ENCODE measurements at places on chromosomes 1 and 21.

GRCh38 chr1:159829273-159829634 is 2.6 kb downstream of the SLAMF8 start:
- no peak for DNase-seq

DNA sequence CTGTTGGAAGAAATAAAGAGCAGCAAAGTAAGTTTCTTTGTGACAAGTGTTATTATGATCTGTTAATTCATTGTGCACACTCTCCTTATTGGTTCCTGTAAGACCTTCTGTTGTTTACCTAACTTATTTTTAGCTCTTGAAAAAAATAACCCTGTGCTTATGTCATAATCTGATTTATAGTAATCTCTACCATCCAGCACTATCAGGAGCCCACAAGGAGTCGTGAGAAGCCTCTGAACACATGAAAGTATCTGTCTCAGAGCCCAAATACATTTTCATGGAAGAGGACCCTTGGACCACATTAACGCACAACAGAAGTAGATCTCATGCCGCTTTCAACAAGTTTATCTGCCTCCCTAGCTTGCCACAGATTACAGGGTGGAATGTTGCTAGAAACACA is 45.8 kb downstream of the CENPF start:
- DNase-seq: no peak

GRCh38 chr1:198680174-198680875 is 41.5 kb downstream of the PTPRC start:
- DNase-seq: no peak

DNA sequence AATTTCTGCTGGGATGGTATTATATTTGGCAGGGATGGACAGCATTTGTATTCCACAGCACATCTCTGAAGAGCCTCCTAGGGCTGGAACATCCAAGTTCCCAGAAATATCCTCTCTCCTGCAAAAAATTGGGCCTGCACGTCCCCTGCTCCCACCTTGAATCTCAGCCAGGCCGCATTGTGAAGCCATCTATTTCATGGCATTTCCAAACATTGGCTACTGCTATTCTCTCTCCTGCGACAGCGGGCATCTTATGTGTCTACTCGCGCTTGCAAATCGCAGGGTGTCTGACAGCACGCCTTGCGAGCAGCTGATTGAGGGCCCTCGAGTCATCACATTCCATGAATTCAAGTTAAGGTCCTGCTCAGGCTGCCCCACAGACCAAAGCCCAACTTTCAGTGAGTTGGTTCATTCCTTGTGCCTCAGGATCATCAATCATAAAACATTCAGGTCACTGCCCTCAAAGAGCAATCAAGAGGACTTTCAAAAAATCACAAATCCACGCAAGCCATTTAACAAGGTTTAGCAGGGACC is 15.8 kb downstream of the RGS8 start:
- no peak for DNase-seq

GRCh38 chr1:153352523-153352922 is 3.9 kb upstream of the PGLYRP4 start:
- DNase-seq: no peak

DNA sequence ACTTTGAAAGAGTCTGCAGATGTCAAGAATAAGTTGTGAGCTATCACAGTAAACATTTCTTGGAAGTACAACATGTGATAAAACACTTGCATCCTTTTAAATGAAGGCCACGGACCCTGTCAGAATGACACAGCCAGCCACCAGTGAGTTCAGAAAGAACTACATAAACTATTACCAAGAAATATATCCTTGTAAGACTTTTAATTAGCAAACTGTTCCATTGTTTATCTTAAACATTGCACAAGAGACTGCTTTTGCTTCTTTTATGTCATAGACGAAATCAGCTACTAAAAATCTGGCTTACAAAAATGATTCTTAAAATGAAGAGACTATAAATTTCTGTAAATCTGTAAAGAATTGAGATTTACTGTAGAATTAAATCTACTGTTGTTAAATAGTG is 17.9 kb downstream of the LRRC7 start:
- DNase-seq: no peak

DNA sequence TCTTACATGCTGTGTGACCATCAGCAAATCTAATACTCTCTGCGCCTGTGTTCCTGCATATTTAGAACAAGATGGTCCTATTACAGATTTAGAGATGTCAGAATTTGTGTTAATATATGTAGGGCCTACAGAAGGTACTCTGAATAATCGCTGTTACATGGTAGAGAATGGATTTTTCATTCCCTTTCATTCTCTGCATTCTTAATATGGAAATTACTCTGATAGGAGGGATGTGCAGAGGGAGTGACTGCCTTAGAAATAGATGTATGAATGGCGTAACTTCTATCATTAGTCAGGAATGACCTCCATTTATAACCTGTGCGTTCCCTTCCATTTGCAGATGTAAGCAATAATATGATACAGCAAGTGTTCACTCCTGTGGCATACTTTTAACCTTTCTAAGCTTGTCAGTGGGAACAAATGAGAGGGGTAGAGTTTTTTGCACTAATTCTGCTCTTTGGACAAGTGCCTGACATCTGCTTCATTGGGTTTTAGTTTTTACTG is 45.6 kb downstream of the MIA3 start:
- DNase-seq: no peak

- no peak for DNase-seq
Measured at GRCh38 chr1:82401116-82401515, 600.4 kb downstream of the ADGRL2 start.

GRCh38 chr1:203797216-203797615 is 1.8 kb downstream of the ZBED6 start:
- no peak for DNase-seq

DNA sequence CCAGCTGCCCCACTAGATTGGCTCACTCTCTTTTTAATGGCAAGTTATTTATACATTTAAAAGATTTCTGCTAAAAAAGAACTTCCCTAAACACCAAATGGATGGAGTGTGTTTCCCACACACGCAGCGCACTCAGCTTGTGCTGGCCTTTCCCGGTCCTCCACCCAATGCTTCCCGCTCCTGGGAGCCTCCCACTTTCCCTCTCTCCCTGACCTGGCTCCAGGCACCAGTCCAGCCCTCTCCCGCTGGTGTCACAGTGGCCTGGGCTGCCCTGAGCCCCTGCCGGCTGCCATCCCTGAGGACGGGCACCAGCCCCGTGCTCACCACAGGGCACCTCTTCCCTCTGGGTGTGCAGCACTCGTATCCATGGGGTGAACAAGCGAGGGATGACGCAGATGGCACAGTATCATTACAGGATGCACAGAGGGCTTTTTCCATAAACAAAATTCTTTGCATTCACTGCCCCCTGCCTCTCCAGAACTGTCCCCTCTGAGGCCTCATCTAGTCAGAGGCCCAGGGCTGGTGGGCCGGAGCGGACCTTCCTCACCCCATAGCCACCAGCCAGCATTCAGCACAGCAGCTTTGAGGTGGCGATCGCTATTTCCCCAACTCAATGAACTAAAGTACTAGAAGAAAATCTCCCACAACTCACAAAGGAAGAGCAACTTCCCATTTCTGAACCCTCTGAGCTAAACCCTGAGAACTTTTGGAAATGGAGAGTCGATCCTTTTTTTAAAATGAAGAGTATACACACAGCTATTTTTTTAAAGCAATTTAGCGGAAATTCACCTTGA is 68.5 kb downstream of the SLC37A1 start:
- DNase-seq: no peak

DNA sequence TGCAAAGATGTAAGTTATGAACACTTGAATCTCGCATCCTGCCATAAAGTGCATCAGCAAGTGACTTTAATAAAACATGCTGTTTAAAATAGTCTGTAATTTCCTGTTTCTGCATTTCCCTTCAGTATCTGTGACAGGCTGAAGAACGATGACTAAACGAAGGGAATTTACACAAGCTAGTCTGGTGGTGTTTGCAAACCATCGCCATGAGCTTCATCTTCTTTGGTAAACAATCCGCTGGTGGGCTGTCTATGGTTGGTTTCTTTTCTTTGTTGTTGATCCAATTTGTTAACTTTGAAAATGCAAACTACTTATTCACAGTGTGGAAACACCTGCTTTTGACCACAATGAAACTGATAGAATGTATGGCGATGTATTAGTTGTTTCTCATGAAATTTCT is 13.9 kb downstream of the SERTAD4 start:
- DNase-seq: no peak

DNA sequence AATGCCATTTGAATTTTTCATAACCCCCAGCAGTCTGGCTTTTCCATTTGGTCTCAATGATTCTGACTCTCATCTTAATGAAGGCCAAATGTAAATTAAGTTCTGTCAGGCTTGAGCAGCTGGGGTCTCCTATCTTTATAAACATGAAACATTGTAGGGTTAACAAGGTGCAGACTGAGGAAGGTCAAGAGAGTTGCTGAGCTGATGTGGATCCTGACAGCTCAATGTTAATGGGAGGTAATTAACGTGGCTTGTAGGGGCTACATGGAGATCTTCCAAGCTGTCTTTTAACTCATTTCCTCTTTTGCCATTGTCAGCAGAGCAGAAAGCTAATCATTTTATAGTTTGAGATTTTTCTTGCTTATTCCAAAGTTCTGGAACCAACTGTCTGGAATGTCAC is 55.2 kb downstream of the FGGY start:
- DNase-seq: no peak

- DNase-seq: no peak
Measured at GRCh38 chr1:18182398-18183160, 75.0 kb downstream of the IGSF21 start.

- DNase-seq: no peak
Measured at GRCh38 chr1:63411066-63411465, 43.6 kb downstream of the ALG6 start.

DNA sequence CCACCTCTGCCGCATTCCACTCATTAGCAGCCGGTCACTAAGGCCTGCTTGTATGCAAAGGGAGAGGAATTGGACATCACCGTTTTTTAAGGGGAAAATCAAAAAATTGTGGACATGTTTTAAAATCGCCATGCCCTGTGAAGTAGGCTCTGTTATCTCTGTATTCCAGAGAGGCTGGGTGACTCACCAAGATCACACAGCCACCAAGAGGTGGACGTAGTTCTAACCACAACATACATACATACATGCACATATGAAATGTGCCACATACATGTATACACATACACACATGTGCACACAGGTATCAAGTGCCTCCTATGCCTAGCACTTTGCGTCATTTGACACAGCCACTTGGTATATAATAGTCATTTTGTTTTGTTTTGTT is 16.0 kb upstream of the ZSCAN20 start:
- no peak for DNase-seq

DNA sequence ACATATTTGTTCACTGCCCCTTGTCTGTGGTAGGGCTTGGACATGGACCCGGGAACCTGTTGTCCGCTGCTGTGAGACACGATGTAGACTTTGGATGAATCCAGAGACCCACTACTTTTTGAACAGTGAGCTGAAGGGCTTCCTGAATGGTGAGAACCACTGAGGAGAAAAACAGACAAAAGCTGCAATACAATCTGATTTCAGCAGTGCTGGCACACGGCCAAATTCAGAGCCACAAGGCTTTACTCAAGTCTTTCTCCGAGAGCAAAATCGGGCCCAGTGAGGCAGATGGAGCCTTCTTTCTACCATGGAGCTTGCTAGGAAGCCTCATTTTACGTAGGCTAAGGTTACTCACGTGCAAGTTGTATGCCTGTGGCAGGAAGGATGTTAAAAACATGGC is 197.6 kb downstream of the SIPA1L2 start:
- no peak for DNase-seq

DNA sequence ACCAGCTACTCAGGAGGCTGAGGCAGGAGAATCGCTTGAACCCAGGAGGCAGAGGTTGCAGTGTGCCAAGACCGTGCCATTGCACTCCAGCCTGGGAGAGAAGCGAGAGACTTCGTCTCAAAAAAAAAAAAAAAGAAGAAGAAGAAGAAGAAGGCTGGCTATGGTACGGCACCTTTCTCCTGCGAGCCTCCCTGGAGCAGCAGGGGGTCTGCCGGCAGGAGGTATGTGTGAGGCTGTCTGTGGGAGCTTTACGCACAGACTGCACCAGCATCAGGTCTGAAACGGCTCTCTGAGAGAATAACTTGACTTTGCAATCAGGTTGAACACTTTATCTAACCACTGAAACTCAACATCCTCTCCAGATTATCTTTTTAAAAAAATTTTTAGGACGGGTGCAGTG is 44.9 kb downstream of the CLSTN1 start:
- no peak for DNase-seq

DNA sequence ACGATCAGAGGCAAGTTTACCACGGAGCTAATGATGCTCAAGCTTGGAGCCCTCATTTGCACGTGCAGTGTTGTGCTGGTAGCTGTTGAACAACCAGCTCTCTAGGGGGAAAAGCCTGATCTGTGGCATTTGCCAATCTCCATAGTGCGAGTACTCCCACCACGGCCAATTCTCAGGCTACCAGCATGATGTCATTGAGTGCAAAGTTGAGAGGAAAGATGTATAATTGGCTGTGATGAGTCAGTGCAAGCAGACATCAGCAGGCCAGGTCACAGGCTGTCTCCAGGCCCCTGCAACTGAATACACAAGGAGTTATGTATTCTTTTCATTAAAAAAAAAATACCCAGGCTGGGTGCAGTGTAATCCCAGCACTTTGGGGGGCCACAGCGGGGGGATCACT is 233.1 kb upstream of the VAMP3 start:
- DNase-seq: no peak

DNA sequence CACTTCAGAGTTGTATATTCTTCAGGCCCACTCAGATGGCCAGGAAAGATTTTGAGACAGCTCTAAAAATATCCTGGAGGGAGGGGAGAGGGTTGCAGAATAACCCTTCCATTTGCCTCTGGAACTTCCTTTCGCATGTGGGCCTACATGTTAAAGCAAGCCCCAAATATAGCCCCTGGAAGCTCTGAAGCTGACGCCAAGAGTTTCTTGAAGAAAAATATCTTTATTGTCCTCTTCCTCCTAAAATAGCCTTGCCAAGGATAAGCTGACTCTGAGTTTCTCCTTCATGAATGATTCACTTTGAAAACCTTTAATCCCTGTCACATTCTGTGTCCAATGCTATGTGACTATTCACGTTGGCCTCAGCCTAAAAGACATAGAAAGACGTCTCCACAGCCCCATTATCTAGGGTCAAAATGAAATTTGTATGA is 6.4 kb downstream of the C1orf116 start:
- DNase-seq: no peak

GRCh38 chr1:25198663-25199252 is 33.5 kb downstream of the SYF2 start:
- no peak for DNase-seq

GRCh38 chr1:110859062-110859461 is 13.9 kb upstream of the CD53 start:
- no peak for DNase-seq

All from activated CD4-positive, CD25-positive, alpha-beta regulatory T cell (primary cell).